ENCODE measurements at places on chromosomes 12 and 14.
A peak's percentile ranks its signal among the peaks of the same experiment; 100 is the strongest.

DNA sequence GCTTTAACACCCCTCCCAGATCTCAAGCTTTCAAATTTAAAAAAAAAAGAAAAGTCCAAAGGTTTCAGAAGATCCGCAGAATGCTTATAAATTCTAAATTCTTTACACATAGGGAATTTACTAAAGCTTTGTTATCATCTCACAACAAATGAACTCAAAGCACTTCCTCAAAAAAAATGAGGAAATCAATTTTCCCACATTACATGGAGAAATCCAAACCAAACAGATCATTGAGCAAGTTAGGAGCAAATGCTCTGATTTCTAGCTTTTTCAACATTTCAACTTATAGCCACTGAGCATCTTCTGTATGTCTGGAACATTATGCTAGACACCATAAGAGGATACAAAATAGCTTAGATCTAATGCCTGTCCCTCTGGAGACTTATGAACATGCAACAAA lies 161.0 kb downstream of the CEP128 start:
- DNase-seq: no peak

GRCh38 chr12:5246196-5246595 lies 185.7 kb upstream of the NTF3 start:
- DNase-seq: no peak

GRCh38 chr12:123119808-123120207 lies 31.1 kb downstream of the PITPNM2 start:
- peak; percentile 45 for DNase-seq

DNA sequence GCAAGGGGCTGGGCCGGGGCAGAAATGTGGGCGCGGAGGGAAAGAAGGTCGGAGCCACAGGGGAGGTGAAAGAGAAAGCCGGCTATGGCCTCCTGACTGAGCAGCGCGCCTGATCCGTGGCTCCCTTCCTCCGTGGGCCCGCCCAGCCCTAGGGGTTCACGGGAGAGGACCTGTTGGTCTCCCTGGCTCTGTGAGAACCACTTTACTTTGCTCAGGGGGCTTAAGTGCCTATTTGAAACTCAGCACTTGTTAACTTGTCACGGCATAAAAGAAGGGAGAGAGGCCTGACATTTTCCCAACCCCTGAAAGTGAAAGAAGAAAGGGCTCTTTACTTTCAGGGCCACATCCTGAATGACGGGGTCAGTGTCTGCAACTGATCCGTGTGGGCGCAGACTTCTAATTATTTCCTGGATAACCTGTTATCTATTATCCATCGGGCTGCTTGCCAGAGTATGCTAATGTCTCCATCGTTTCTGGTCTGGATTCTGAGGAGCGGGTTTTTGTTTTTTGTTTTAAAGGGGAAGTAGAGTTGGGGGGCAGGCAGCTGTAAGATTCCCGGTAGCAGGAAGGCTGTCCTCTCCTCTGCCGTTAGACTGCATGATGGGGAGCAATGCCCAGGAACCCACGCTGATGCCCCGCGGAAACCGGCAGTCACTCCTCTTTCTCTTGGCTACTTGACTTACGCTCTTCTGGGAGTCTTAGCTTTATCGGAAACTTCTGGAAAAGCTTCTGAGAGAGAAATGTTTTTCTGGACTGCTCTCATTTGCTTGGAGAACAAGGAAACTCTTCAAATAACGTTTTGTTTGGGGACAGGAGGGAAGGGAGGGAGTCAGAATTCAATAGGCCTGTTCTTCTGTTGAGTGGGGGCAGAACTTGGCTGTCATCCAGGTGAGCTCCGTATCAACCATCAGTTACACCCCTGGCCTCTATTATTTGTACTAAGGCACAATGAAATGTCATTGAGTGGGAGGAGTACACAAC lies 127.7 kb upstream of the MAX start:
- DNase-seq: no peak

DNA sequence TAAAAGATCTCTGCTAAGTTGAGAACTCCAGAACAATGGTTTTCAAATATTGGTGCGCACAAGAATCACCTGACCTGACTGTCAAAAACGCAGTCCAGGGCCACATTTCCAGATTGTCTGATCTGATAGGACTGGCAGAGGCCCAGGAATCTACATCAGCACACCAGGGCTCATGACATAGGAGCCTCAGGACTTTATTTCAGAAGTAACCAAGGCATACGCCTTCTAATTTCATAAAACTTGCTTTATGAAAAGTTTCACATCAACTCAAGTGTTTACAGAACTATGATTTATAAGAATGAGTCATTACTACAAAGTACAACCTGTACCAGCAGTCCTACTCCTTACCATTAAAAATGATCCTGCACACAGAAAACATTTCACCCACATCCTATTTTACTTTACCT lies 47.7 kb upstream of the PTPRO start:
- DNase-seq: no peak

- no peak for DNase-seq
Measured at GRCh38 chr12:83408851-83409250, 722.1 kb downstream of the TMTC2 start.

DNA sequence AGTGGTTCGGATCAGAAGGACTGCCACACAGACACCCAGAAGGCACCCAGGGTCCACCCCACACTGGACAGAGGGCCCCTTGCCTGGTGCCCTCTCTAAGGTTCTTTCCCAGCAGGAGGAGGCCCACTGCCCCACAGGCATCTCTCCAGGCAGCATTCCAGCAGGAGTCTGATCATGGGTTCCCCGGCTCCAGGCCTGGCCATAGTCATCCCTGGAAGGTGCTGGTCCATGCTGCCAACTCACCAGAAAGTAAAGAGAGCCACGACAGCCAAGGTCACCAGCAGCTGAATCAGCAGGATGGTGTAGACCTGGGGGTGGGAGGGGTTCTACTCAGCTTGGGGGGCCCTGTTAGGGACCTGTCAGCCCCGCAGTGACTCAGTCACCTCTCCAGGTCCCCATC lies 6.4 kb downstream of the FAIM2 start:
- DNase-seq: no peak

GRCh38 chr12:112503512-112503911 lies 84.8 kb downstream of the PTPN11 start:
- no peak for DNase-seq

DNA sequence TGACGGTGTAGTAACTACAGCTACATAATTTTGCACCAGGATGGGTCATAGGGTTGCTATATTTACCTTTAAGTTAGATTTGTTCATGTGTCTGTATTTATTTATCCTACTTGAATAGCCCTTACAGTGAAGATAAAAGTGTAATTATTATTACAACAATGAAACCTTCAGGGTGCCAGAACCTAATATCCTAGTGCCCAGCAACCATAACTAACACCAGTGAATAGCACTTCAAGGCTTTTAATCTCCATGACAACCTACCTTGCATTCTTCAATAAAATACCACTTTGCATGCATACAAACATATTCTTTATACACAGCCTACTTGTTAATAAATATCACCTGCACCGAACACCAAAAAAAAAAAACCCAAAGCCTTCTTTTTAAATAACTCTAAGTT lies 58.7 kb upstream of the G2E3 start:
- no peak for DNase-seq

GRCh38 chr14:95832012-95832411 lies 44.6 kb upstream of the TUNAR start:
- no peak for DNase-seq

DNA sequence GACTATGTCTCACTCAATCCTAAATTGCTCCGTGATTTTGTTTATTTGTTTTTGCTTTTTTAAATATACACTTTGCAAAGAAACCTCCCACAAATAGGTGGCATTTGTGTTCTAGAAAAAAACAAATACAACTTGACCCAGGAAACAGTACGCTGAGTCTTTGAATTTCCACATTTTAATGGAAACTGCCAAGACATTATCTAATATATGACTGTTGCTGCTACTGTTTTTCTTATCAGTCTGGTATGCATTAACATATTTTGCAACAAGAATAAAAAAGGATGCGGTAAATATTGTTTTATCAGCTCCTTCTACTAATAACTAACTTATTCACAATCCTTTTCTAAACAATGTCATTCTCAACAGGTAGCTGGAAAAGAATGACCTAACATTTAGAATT lies 187.4 kb downstream of the LRIG3 start:
- DNase-seq: no peak

DNA sequence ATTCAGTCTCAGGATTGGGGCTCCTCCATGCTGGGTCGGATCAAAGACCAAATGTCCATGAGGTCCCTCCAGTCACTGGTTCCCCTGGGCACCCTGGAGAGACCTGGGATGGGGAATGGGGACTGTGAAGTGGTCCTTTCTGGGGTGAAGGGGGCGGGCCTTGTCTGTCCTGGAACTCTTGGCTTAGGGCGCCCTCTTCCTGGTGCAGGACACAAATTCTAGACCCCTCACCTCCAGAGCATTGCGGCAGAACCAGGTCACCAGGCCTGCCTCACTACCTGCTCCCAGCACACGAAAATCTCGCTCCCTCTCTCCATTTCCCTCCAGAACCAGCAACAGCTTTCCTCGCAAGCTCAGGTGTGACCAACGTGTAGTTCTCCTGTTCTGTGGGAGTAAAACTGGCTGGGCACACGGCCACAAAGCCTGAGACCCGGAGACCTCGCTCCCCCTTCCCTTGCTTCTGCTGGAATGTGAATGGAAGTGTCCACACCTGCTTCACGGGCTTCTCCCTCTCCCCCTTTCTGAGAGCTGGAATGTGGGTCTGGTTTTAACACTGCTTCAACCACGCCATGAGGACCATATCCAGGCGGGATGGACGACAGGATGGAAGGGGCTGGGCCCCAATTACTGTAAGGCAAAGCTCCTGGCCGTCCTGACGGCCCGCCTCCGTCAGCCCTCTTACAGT lies 112.7 kb downstream of the SCARB1 start:
- DNase-seq: no peak

- no peak for DNase-seq
Measured at GRCh38 chr12:130493951-130494350, 156.3 kb downstream of the PIWIL1 start.

DNA sequence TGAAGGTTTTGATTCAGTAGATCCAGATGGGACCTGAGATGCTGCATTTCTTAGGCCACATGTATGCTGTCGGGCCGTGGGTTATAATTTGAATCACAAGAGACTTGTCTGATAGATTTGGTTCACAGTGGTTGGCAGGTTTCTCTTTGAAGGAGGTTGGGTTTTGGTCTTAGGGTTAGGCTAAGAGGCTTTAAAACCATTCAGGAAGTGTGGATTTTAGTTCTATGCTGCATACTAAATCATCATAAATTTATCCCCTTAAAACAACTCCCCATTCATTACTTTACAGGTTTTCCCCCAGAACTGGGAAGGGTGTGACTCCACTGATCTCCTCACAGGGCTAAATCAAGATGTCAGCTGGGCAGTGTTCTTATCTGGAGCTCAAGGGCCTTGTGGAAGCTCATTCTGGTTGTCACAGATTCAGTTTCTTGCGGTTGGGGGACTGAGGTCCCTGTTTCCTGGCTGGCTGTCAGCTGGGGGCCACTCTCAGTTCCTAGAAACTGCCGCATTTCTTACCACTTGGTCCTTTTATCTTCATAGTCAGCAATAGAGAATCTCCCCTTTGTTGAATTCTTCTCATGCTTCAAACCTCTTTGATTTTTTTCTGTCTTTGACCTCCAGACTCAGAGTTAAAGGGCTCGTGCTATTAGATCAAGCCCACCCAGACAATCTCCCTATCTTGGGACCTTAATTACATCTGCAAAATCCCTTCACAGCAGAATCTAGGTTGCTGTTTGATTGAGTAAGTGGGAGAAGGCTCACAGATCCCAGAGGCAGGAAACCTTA lies 20.6 kb upstream of the PCNX1 start:
- DNase-seq: peak; percentile 38

DNA sequence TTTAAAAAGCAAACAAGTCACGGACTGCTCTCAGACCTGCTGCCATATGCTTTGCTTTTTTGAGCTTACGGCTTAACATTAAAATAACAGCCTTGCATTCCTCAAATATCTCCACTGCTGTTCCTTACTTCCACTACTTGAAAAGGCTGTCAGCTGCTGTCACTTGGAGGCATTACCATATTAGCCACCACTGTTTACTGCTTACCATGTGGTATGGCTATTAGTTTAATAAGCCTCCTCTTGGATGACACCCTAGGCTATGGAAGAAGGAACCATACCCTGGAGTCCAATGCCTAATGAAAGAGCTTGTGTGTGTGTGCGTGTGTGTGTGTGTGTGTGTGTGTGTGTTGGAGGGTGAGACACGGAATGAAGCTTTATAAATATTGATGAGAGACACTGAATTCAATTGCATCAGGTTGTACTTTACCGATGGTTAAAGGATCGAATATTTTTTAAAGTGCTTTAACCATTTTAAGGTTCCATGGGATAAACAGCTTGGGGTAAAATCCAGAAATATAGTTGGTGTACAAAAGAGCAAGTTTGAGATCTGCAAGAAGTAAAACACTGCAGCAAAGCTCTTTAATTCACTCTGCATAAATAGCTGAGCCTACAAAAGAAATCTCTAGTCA lies 174.5 kb downstream of the TTC7B start:
- DNase-seq: no peak

- no peak for DNase-seq
Measured at GRCh38 chr14:64623554-64624165, 73.9 kb downstream of the PPP1R36 start.
